G401 (cell line): ENCODE measurements at places on chromosomes 3 and 15.

- peak; percentile 44 for DNase-seq
These were observed 161.3 kb downstream of the KLF13 start for GRCh38 chr15:31487811-31488436.

DNA sequence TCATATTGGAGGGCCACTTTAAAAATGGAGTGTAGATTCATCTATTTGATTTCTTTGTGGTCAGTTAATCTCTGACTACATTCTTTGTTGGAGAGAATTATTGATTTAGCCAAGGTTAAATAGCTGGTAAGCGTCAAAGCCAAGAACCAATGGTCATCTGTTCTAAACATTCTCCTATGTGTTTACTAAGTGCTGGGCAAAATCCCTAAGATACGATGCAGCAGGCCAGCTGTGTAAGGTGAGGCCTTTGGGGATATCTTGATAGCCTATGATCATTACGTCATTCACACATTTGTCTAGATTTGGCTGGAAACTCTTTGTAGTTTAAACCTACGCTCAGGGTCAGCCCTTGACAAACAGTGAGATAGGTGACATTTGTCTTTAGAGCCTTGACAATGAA lies 236.2 kb downstream of the NR1D2 start:
- DNase-seq = no peak

- no peak for DNase-seq
These were observed 458.6 kb upstream of the THRB start for GRCh38 chr3:24953060-24953771.

DNA sequence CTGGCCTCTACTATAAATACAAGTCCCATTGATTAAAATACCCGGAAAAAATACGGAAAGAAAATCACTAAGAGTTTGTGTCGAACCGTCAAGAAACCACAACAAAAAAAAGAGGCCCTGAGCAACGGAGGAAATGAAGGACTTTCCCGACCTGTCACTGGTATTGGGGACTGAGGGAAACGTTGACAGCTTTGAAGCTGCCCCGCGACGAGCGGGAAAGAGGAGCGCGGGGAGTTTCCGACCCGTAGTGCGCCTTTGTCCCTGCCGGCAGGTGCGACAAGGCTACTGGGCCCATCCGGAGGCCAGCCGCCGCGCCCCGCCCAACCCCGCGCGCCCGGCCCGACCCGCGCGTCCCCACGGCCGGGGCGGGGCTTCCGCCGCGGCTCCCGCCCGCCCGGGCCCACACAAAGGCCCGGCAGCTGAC lies 416 bp downstream of the PBRM1 start:
- DNase-seq = peak; percentile 77

DNA sequence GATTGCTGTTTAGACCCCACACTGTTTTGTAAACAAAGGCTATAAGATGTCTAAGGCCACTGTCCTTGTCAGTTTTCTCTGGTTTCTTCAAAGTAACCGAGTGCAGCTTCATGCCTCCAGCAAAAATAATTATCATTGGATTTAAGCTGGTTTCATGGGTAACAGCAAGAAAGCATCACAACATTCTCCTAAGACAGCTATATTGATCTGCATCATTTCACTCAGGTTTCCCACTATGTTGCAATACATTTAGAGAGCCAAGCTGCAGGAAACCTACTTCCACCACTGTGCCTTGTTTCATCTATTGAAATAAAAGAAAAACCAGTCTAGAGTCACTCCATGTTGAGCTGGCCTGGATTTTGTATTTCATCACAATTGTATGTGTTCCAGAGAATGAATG lies 351.4 kb downstream of the OXSM start:
- no peak for DNase-seq

DNA sequence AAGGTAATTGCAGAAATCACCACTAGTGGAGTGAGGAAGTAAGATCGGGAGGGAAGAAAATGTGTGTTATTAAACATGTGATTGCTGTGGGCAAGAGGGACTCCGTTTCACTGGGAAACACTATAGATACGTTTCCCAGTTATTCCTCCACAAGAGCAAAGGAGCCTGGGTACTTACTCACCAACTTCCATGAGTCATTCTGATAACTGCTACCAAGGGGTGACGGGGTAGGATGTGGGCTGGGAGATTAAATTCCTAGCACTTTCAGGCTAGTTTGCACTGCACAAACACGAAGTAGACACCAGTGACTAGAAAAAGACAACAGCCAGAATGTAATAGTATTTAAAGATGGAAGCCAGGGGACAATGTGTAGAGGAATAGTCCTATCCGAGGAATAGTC lies 812.9 kb upstream of the CFAP20DC start:
- no peak for DNase-seq

GRCh38 chr15:84975871-84976351 lies 5.7 kb upstream of the PDE8A start:
- no peak for DNase-seq

DNA sequence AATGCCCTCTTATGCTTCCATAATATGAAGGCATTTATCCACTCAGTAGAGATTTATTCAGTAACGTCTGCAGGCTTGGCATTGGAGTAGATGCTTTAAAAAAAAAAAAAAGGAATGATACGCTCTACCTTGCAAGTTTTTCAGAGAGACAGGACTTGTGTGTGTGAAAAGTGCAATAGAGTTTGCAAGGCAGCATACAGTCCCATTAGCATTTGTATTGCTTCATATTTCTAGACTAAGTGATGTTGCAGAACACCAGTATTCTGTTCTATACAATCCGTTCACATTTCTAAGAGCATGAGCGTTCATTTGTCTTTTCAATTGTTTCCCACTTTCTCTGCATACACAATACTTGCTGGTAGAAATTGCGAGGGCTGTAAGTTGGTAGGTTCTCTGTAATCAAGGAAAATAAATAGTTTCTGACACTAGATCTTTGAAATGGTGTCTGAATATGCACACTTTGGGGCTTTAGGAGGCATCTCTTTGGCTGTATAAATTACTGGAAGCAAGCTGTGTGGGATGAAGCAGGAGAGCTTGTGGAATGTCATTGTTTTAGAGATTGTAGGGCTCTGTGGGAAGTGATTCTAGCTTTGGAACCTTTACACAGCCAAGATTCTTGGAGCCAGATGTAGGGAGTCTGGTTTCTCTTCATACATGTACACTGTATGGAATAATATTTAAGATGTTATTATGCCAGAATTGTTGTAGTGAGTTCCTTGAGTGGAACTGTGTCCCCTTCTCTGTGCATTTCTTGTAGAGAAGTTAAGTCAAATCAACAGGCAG lies 262.7 kb downstream of the FEZF2 start:
- no peak for DNase-seq

GRCh38 chr15:67701669-67702068 lies 123.6 kb upstream of the SKOR1 start:
- no peak for DNase-seq

- DNase-seq = no peak
These were observed 10.0 kb downstream of the MRPS25 start for GRCh38 chr3:15055019-15055557.

DNA sequence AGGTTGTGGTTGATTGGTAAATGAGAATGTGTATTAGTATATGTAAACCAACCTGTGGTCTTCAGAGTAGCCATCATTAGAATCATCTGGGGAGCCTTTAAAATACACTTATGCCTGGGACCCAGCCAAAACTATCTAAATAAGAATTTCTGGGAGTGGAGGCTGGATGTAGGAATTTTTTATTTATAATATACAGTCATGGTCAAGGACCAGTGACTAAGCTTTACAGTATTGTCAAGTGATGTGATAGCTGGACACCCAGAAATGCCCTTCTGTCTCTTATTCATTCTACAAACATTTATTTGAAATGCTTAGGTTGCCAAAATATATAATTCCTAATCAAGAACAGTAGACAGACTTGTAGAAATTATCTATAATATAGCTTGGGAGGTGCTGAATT lies 132.2 kb downstream of the MBNL1 start:
- no peak for DNase-seq

GRCh38 chr15:56052395-56053045 lies 59.1 kb upstream of the NEDD4 start:
- peak; percentile 52 for DNase-seq

DNA sequence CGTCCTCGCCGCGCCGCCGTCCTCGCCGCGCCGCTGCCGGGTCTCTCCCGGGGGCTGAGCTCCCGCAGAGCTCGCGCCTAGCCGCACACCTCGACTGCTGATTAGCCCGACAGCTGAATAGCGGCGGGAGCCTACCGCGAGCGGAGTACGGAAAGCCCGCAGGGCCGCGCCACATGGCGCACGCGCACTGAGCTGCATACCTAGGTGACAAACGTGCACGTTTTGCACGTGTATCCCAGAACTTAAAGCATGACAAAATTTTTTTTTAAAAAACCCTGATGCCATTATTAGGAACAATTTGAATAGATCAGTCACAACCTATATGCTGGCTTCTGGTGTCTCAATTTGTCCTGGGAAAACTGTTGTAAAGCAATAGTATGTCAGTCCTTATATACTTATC lies at the start of gene GOLGA8A:
GOLGA8A (minus strand) TSS at position 122 of the 400 bp plus-strand sequence. CDS start 48,117 bp downstream, outside the sequence.
- DNase-seq = peak; percentile 70

DNA sequence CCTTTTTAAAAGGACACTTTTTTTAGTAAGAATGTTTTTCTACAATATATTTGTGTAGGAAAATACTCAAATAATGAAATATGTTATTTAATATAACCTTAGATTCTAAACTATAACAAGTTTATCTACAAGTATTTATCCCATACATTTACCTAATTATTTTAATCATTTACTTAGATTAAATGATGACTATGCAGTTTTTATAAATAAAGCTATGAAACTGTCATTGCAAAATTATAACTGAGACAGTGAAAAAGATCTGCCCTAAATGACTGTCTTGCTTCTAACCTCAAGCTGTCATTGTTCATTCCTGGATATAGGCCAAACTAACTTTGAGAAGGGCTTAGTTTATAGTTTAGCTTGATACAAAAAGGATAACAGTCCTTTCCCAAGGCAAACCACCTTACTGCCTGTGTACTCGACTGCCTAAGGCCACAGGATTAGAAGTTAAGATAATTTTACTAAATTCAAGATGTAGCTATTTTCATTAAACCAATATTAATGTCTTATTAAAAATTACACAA lies 84.1 kb downstream of the GLDN start:
- DNase-seq = no peak

DNA sequence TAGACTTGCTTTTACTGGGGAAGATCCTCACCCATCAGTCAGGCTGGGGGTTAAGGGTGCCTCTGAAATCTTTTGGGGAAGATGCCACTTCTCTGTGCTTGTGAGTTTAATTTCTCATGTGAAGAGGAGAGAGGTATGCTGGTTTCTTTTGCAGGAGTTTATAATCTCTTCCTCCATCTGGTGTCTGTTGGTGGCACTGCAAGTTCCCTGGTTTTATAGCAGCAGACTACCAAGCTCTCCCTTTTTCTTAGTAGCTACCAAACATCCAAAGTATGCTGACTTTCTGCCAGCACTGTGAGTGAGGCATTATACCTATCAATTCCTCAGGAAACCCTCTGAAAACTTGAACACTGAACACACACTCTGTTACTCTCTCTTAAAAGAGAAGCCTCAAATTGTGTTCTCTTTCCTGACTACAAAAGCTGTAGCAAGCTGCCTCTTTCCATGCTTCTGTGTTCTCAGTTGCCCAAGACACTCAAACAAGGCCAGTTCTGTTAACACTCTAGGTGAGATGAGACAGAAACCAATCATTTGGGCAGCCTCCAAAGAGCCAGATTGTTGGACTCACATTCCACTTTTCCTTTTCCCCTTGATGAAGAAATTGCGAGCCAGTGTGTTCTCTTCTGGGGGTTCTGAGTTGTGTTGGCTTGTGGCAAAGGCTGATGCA lies 299.5 kb downstream of the GAP43 start:
- peak; percentile 84 for DNase-seq
